ENCODE measurements at places on chromosomes 7 and 10.

DNA sequence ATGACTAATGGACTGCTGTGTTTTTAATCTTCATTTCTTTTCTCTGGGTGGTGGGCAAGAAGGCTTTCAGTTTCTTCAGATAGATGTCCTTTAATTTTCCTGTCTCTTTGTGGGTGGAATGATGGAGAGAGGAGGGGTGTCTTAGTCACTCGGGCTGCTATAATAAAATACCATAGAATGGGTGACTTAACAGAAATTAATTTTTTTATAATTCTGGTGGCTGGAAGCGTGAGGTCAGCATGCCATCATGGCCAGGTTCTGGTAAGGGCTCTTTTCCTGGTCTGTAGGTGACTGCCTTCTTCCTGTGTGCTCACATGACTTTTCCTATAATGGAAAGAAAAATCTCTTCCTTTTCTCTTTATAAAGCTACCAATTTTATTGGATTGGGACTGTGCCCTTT, 6.3 kb downstream of the RSBN1L start:
- DNase-seq = no peak

- no peak for DNase-seq
Measured at GRCh38 chr7:12893292-12893691, 205.9 kb downstream of the ARL4A start.

- no peak for DNase-seq
Measured at GRCh38 chr7:69189406-69189805, 408.9 kb upstream of the AUTS2 start.

GRCh38 chr10:69714572-69714971, 84.5 kb downstream of the FAM241B start:
- DNase-seq = no peak

- DNase-seq = no peak
Measured at GRCh38 chr7:73832806-73833205, 2.0 kb downstream of the CLDN4 start.

DNA sequence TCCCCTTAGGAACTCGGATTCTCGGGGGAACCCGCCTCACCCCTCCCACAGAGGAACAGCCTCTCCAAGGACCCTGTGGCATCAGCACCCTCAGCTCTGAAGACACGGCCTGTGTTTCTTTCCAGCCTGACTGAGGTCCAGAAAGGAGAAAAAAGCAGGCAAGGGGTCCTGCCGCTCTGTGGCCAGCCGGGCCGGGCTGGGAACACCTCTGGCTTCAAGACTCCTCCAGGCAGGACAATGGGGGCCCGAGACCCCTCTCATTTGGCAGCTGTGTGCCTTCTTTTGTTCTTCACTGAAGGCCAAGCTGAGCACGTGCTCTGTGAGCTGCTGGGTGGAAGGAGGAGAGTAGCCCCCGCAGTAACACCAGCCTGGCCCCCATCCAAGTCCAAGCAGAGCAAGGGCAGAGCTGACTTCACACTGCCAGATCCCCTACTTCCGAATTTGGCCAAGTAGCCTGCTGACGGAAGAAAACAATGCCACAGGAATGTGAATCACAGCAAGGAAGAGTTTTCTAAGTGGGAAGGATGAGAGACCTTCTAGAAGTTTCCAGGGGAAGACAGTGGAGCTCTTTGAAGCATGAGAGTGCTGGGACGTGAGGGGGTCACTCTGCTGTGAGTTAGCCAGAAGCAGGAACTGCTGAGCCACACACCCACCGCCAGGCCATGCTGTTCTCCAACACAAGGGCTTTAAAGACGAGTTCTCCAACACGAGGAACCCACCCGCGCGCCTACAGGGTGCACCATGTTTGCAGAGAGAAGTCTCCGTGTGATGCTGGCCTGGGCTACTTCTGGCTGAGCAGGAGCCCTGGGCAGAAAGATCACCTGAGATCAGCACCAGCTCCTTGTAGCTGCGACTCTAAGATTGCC, 3.1 kb downstream of the CNPY1 start:
- DNase-seq = no peak

DNA sequence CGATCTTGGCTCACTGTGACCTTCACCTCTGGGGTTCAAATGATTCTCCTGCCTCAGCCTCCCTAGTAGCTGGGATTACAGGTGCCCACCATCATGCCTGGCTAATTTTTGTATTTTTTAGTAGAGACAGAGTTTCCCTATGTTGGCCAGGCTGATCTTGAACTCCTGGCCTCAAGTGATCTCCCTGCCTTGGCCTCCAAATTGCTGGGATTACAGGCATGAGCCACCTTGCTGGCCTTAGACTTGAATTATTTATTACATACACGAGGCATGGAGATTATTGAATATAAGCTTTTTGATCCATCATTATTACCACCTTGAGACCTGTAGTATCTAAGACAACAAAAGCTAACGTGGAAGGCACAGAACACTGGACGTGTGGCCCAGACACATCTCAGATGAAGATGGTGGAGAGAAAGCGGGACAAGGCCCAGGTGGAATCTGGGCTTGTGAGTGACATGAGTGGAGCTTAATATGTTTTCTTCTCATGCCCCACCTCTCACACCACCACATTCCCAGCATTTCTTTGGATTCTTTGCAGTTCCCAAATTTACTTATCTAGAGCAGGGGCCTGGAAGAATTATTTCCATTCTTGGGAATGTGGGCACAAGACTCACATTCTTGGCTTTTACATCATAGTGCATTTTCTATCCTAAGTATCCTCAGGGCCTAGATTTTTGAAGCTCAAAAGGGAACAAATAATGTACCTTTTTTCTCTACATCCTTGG, 76.6 kb downstream of the SUGCT start:
- DNase-seq = no peak

- no peak for DNase-seq
Measured at GRCh38 chr10:65342245-65342644, 1583.6 kb upstream of the LRRTM3 start.

All from activated CD4-positive, alpha-beta memory T cell treated with anti-CD3 and anti-CD28 coated beads, Interleukin-2, amount 10 ng/mL, durations not matched to agents 7 days and 5 days (primary cell).